ENCODE measurements at places on chromosomes 11 and 22.

- peak; percentile 47 for DNase-seq
Observed at GRCh38 chr11:61793083-61793828, 545 bp downstream of the FEN1 start.

DNA sequence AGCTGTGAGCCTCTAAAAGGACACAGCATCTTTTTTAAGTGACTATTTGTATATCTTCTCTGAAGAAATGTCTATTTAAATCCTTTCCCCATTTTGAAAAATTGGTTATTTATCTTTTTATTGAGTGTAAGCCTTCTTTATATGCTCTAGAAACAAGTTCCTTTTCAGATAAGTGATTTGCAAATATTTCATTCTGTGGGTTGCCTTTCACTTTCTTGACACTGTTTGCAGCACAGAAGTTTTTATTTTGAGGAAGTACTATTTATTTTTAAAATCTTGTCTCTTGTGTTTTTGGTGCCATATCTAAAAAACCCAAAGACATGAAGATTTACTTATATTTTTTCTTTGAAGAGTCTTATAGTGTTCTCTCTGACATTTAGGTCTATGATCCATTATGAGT is 40.1 kb upstream of the LYVE1 start:
- no peak for DNase-seq

- no peak for DNase-seq
Observed at GRCh38 chr11:3873712-3874349, 18.4 kb downstream of the STIM1 start.

GRCh38 chr11:133810766-133811165 is 34.5 kb downstream of the SPATA19 start:
- DNase-seq = no peak

- DNase-seq = peak; percentile 14
Observed at GRCh38 chr11:43547889-43548381, 132.6 kb upstream of the HSD17B12 start.

GRCh38 chr11:21810650-21811049 is 382.2 kb upstream of the ANO5 start:
- DNase-seq = no peak

GRCh38 chr22:48586799-48587185 is 1240.9 kb downstream of the BRD1 start:
- no peak for DNase-seq

DNA sequence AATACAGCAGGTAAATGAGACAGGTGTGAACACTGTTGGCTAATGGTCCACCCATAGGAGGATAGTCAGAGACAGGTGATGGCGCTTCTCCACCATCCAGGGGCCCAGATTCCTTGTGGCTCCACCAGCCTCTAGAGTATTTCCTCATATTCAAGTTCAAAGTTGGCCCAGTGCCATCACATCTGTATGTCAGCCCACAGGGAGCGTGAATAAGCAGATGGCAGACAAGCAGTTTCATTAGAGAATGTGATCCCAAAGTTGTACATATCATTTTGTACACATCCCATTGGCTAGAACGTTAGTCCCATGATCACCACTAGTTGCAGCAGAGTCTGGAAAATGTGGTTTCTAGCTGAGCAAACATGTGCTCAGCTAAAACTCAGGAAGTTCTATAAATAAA is 11.0 kb upstream of the CWF19L2 start:
- no peak for DNase-seq

DNA sequence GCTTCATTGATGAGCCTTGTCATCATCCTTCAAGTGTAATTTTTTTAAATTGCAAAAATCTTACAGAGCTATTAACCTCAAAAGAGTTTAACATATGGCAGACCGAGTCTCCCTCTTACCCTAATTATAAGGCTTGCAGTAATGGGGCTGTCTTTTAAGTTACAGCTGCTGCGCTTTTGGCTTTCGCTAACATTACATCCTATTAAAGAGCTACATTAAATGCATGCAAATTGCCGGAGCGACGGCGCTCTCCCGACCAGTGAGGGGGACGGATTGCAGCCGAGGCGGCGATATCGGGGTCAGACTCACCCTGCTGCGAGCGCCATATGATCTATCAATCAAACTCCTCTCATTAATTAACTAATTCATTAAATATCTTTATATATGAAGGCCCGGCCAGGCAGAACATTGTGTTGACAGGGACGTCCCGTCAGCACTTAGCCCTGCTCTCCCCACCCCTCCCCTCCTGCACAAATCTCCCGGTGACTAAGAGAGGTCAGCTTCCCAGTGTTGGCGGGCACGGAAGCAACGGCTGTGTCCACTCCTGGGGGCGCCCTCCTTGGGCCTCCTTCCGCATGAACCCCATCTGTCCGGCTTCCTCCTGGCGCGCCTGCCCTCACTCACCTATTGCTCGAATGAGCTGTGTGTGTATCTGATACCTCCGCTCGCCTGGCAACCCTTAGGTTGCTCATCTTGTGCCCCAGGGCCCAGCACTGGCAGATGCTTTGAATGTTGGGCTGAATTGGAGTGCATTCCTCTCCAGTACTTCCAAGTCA is 156.0 kb upstream of the CADM1 start:
- DNase-seq = no peak

DNA sequence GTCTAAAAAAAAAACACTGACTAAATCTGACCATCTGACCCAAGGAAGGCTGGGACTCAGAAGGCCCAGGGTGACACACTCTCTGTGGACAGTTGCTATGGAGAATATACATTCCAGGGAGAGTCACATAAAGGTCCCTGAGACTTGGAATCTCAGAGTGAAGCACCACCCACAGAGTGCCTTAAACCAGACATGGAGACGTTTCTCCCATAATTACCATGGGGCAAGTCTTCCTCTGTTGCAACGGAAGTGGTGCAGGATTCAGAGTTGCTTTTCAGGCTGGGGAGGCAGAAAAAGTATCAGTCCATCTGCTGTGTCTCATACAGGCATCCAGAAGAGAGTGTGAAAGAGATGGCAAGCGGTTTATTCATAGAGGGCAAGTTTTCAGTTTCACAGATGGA is 58.7 kb upstream of the SLN start:
- no peak for DNase-seq

GRCh38 chr11:61109671-61110070 is 7.4 kb downstream of the CD5 start:
- DNase-seq = no peak

DNA sequence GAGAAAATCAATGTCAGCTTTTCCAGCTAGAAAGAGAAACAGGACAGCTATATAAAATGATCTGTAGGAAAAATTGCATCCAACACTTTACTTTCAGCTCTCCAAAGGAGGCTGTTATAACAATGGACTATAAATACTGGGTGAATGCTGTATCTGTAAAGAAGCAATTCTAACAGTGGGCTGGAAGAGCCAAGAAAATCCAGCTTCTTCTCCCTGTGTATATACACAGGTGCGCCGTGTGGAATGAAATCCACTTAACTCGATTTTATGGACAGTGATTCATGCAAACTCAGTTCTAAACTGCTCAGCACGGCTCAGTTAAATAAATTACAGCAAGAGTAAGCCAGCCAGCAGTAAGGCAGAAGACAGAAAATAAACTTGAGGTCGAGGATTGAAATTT is 32.5 kb upstream of the LMO2 start:
- DNase-seq = no peak

- DNase-seq = no peak
Observed at GRCh38 chr22:31337178-31337577, 9.0 kb downstream of the PATZ1 start.
